ENCODE measurements at places on chromosomes 5 and 9. TPM values are rescaled to one million over a fixed set of nuclear protein-coding genes. Genes with fewer than 3 reads are reported as not detected.

DNA sequence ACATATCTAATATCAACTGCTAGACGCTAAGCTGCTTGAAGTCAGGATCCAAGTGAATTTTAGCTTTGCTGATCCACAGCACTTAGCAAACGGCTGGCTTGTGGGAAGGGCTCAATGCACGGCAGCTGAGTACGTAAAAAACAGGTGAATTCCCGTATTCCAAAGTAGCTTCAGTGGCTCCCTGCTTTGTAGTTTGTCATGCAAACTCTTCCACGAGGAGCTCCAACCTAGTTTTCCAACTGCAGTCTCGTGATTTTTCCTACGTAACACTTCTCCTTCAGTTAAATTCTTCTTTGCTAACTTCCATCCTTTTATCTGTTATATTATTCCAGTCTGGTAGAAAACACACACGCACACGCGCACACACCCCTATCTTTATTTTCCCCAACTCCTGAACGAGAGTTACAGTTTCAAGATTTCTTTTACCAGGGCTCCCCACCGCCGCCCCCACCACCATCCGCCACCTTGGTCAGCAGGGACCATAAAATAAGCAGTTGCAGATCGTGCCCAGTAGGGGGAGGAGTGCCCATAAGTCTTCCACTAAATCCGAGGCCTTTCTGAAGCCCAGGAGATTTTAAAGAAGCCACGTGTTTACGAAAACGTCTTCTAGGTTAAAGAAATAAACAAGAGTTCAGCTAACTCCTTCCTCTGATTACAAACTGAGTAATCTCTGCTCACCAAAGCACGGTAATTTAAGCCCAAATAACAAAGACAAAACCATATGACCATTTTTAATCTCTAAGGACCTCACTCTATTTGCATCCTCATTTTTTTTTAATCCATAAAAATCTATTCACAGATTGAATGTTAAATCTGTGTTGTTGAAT is 34.8 kb upstream of the TRIO start:
- H3K36me3 ChIP-seq = no peaks in the 10 kb centered on the region
- no peaks in the 10 kb centered on the region for H3K27me3 ChIP-seq
- H3K27ac ChIP-seq = peak overlapping the region; percentile 58
- DNase-seq = peak; percentile 81
- H3K4me3 ChIP-seq = no peak overlapping the region

DNA sequence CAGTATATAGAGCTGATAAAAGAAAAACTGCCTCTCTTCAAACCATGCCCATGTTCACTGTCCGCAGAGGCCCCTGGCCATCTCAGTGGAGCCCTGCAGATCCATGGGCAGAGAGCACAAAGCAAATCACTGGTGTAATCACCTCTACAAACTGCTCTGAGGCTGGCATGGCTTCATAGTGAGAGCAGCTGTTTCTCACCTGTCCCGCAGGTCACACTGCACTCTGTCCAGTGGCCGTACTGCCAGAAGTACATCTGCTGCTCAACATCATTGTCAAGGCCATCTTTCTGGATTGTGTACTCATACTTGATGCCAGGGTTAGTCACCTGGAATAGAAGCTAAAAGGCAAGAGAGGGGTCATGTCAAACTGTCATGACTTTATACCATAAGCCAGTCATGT is 173.3 kb downstream of the TARS1 start:
- no peaks in the 10 kb centered on the region for H3K36me3 ChIP-seq
- H3K4me3 ChIP-seq = no peak overlapping the region
- H3K27ac ChIP-seq = no peak overlapping the region
- no peak for DNase-seq
- no peaks in the 10 kb centered on the region for H3K27me3 ChIP-seq

ANKRD18A gene
- not detected for total RNA-seq

- H3K27me3 ChIP-seq = no peaks in the 10 kb centered on the region
- DNase-seq = no peak
- H3K4me3 ChIP-seq = no peak overlapping the region
- H3K36me3 ChIP-seq = peaks cover 31% of the 10 kb centered on the region
- no peak overlapping the region for H3K27ac ChIP-seq
These were observed 120.4 kb downstream of the C9orf152 start for GRCh38 chr9:110087605-110088004.

HCN1 gene
- not detected for total RNA-seq

DNA sequence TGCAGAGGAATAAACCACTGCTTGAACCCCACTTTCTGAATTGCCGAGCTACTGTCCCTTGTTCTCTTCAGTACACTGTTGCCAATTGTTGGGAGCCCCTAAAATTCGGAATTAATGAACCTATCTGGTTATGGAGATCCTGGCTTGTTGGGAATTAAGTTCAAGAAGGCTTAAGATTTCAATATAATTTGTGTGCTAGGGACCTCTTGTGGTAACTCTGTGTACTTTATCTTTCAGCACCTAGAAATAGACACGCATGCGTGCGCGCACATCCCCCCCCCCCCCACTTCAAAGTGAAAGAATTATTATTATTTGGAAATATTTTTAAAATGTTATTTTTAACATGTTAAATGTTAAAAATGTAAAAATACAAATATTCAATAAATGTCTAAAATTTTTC is 53.3 kb upstream of the FAM169A start:
- H3K36me3 ChIP-seq = no peaks in the 10 kb centered on the region
- no peak overlapping the region for H3K27ac ChIP-seq
- no peak overlapping the region for H3K4me3 ChIP-seq
- H3K4me1 ChIP-seq = peaks cover 10% of the 10 kb centered on the region
- no peak for DNase-seq

FGF10 gene
- not detected for total RNA-seq

TAF11L10 gene
- total RNA-seq = not detected

DNA sequence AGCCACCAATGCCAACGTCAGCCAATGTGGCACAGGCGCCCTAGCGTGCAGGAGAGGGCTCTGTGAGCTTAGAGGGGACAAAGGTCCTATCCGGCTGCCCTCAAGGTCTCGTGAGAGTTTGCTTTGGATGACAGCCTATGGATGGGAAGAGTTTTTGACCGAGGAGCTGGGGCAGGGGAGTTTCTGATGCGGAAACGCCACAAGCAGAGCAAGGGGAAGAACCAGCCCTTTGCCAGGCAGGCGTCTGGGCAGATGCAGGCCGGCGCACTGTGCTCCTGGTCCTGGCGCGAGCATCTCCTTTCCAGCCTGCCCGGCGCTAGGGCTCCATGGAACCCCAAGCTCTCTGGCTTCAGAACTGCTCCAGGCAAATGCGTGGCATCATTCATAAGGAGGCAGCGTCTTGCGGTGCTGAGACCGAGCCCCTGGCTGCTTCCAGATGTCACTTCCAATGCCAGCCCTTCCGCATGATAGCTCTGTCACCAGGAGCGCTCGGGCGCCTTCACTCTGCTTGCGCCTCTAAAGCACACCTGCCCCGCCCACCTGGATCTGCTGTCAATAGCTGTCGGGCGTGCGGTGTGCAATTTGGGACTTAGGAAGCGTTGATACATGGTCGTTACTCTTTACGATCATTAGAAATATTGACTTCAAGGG is 374.9 kb upstream of the IRX1 start:
- no peak overlapping the region for H3K27ac ChIP-seq
- H3K4me1 ChIP-seq = no peaks in the 10 kb centered on the region
- H3K4me3 ChIP-seq = no peak overlapping the region

GRCh38 chr5:86918246-86918645 is 300.5 kb downstream of the COX7C start:
- no peak overlapping the region for H3K4me3 ChIP-seq
- H3K27ac ChIP-seq = no peak overlapping the region
- no peaks in the 10 kb centered on the region for H3K27me3 ChIP-seq
- DNase-seq = no peak
- H3K4me1 ChIP-seq = no peaks in the 10 kb centered on the region

DNA sequence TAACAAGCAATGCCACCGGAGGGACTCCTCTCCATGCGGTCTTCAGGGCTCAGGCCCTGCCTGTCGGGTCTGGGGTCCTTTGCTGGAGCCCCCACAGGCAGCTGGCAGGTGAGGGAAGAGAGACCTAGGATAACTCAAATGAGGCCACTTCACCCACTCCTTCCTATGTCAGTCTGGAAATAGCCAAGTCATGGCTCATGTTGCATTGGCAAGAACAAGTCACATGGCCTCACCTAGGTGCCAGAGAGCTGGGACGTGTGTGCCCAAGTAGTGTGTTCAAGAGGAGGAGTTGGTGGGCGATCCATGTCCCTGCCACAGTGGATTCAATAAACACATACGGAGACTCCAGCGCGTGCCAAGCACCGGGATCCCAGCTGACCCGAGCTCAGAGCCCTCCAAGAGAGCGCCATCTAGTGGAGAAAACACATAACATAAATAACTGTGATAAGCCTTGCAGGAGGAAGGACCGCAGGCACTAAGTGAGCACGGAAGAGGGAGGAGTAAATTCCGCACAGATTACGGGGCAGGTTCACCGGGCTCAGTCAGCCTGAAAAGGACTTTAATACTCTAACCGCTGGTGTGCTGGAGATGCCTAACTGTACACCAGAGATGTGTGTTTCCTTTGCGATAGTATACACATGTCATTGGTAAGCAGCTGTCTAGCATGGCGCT is 580.8 kb downstream of the CCDC171 start:
- no peaks in the 10 kb centered on the region for H3K27me3 ChIP-seq
- H3K4me3 ChIP-seq = no peak overlapping the region
- H3K4me1 ChIP-seq = no peaks in the 10 kb centered on the region

- no peaks in the 10 kb centered on the region for H3K36me3 ChIP-seq
- H3K4me3 ChIP-seq = no peak overlapping the region
- H3K27ac ChIP-seq = no peak overlapping the region
These were observed 8.1 kb upstream of the SLC38A9 start for GRCh38 chr5:55720188-55720703.

GRCh38 chr9:94068257-94068656 is 16.0 kb upstream of the PTPDC1 start:
- H3K36me3 ChIP-seq = peaks cover 4% of the 10 kb centered on the region
- peaks cover 3% of the 10 kb centered on the region for H3K4me1 ChIP-seq
- no peak for DNase-seq
- no peak overlapping the region for H3K27ac ChIP-seq
- H3K4me3 ChIP-seq = no peak overlapping the region

DNA sequence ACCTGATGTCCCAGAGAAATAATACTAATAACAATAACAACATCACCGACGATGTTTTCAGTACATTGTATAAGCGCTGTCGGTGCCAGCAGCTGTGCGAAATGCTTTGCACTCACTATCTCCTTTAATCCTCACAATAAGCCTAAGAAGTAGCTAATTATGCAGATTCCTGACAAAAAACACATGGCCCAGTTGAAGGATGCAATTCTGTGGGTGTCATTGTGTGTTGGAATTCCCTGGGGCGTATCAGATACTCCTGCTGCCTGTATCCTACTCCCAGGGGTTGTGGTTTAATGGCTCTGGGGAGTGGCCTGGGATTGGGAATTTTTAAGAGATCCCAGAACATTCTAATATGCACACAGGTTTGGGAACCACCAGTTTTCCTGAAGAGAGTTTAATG is 154.0 kb downstream of the RGS3 start:
- H3K4me1 ChIP-seq = peaks cover 45% of the 10 kb centered on the region
- no peaks in the 10 kb centered on the region for H3K36me3 ChIP-seq
- no peak overlapping the region for H3K4me3 ChIP-seq

DNA sequence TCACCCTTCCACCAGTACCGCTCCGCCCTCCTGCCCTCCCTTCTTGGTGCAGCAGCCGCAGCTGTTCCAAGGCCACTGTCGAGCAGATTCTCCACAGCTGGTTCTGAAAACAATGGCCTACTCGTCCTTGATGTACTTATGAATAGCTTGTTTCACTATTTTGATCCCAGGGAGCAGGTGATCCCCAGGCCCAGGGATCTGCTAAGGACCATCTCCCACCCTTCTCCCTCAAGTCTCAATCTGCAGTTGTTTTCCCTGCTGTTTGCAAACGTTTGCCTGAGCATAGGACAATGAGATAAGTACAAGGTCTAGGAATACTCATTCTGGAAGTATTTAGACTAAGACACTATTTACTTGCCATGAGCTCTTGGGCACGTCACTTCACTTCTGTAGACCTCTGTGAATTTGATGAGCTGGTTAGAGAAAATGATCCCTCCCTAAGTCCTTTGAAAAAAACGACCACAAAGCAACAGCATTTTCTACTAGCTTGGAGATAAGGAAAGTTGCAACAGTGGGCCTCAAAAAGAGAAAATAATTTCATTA is 1.8 kb downstream of the LURAP1L start:
- H3K27me3 ChIP-seq = no peaks in the 10 kb centered on the region
- H3K27ac ChIP-seq = no peak overlapping the region
- 0 out of 2 replicates have a peak, but pooled peaks cover 7% of the 10 kb centered on the region for H3K4me1 ChIP-seq
- no peaks in the 10 kb centered on the region for H3K36me3 ChIP-seq
- DNase-seq = no peak
- peak overlapping the region; percentile 43 for H3K4me3 ChIP-seq

- no peak overlapping the region for H3K27ac ChIP-seq
- H3K4me3 ChIP-seq = no peak overlapping the region
- no peaks in the 10 kb centered on the region for H3K36me3 ChIP-seq
- DNase-seq = no peak
- H3K27me3 ChIP-seq = no peaks in the 10 kb centered on the region
These were observed 425.5 kb upstream of the DAB2 start for GRCh38 chr5:39850291-39850690.

GGTA1 gene
- total RNA-seq = not detected

GRCh38 chr9:76697081-76697480 is 67.2 kb upstream of the PCA3 start:
- H3K27ac ChIP-seq = no peak overlapping the region
- H3K27me3 ChIP-seq = no peaks in the 10 kb centered on the region
- H3K4me3 ChIP-seq = no peak overlapping the region
- no peaks in the 10 kb centered on the region for H3K4me1 ChIP-seq
- no peak for DNase-seq

GRCh38 chr9:37927132-37927531 is 23.2 kb upstream of the SLC25A51 start:
- DNase-seq = no peak
- no peak overlapping the region for H3K4me3 ChIP-seq
- H3K27ac ChIP-seq = no peak overlapping the region
- no peaks in the 10 kb centered on the region for H3K27me3 ChIP-seq
- peaks cover 25% of the 10 kb centered on the region for H3K36me3 ChIP-seq

DNA sequence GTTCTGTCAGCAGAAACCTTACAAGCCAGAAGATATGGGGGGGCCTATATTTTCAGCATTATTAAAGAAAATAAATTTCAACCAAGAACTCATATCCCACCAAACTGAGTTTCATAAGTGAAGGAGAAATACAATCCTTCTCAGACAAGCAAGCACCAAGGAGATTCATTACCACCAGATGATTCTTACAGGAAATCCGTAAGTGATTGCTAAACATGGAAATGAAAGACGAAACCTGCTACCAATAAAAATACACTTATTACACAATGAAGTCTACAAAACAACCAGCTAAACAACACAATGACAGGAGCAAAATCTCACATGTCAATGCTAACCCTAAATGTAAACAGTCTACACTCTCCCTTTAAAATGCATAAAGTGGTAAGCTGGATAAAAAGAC is 17.8 kb upstream of the C9orf72 start:
- H3K4me3 ChIP-seq = no peak overlapping the region
- no peak for DNase-seq
- H3K27ac ChIP-seq = no peak overlapping the region
- no peaks in the 10 kb centered on the region for H3K4me1 ChIP-seq
- no peaks in the 10 kb centered on the region for H3K27me3 ChIP-seq

Data from SJSA1 (cell line).